ENCODE measurements at places on chromosomes 16 and 17.

GRCh38 chr17:72063756-72064450 is 56.9 kb upstream of the SOX9 start:
- DNase-seq, result no peak

DNA sequence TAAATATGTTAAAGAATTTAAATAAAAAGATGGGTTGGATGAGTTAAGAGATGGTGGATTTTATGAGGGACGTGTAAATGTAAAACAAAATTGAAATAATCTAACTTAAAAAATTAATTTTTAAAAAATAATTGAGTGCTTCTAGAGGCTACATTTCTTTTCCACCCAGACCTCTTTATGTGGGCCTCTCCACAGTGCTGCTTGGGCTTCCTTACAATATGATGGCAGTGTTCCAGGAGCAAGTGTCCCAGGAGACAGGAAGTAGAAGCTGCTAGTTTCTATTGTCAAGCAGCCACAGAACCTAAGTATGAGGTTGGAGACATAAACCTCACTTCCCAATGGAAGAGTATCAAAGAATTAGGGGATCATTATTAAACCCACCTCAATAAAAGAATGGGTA is 205.7 kb upstream of the CPHXL start:
- DNase-seq, result no peak

DNA sequence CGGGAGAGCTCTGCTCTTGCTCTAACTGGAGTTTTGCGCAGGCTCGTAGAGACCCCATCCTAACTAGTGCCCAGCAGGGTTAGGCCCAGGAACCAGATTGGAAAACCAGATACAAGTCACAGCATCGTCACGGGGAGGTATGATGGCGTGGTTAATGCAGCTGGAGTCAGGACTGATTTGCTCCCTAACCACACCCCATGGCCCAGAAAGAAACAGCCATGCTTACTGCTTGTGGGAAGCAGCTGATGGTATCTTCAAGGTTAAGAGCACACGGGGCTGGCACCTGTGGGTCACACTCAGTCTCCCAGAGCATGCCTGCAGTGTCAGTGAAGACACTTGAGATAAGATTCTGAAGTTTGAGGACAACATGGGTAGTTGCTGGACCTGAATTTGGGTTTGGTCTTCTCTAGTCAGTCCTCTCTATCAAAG is 60.2 kb downstream of the WIPI1 start:
- no peak for DNase-seq

- DNase-seq, result no peak
Measured at GRCh38 chr16:1048442-1049112, 24.0 kb upstream of the SSTR5 start.

- DNase-seq, result no peak
Measured at GRCh38 chr17:37079735-37080134, 131.0 kb downstream of the AATF start.
